Right lobe of liver (tissue), 6 donors: ENCODE measurements at places on chromosomes 1 and 21. TPM values are rescaled to one million over a fixed set of nuclear protein-coding genes. Genes with fewer than 3 reads are reported as not detected.

- no peak overlapping the region for H3K27ac ChIP-seq
- no peaks in the 10 kb centered on the region for H3K4me1 ChIP-seq
- no peaks in the 10 kb centered on the region for H3K36me3 ChIP-seq
- no peaks in the 10 kb centered on the region for H3K27me3 ChIP-seq
Observed at GRCh38 chr1:47751996-47752451, 245.2 kb downstream of the TRABD2B start.

GRCh38 chr1:228041316-228041715 lies 34.5 kb downstream of the WNT3A start:
- no peak overlapping the region for H3K27ac ChIP-seq
- no peaks in the 10 kb centered on the region for H3K4me1 ChIP-seq
- H3K27me3 ChIP-seq: no peaks in the 10 kb centered on the region
- H3K4me3 ChIP-seq: no peak overlapping the region
- H3K36me3 ChIP-seq: no peaks in the 10 kb centered on the region

DNA sequence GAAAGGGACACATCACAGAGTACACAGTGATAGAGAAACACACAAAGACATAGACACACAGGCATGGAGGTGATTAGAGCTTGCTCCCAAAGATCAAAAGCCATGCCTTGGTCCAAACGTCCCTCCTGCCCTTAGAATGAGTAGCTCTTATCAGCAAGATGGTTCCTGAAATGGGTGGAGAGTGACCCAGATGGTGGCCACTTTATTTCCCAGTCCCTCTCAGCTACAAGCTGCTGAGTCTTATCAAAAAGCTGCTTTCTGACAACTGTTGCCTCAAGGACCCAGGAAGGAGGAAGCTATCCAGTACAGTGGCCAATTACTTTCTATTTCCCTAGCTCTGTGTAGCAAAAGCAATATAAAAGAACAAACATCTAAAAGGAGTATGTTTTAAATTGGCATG lies 7.7 kb upstream of the CLCA1 start:
- no peak overlapping the region for H3K27ac ChIP-seq
- DNase-seq: no peak
- H3K36me3 ChIP-seq: no peaks in the 10 kb centered on the region

ETS2 gene
- 252 TPM for total RNA-seq
